ENCODE measurements at places on chromosomes 1 and 21.

- no peak for DNase-seq
These were observed 6.7 kb upstream of the TIE1 start for GRCh38 chr1:43293896-43294760.

DNA sequence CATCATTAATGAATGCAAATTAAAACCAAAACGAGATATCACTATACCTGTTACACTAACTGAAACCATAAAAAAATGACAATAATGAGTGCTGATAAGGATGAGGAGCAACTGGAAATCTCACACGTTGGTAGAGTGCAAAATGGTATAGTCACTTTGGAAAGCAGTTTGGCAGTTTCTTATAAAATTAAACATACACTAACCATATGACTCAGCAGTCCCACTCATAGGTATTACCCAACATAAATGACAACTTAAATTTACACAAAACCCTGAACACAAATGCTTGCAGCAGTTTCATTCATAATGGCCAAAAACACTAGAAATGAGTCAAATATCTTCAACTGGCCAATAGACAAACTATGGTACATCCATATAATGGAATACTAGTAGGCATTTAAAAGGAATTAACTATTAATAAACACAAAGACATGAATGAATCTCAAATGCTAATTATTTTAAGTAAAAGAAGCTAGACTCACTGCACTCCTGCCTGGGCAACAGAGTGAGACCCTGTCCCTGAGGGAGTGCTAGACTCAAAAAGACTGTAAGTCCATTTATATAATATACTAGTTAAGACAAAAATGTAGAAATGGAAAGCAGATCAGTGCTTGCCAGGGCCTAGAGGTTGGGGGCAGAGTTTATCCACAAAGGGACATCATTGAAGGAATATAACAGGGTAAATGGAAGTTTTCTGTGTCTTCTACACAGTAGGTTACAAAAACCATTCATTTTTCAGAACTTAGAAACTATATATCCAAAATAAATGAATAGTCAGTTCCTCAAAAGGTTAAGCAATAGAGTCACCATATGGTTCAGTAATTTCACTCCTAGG is 77.4 kb downstream of the EIF4G3 start:
- no peak for DNase-seq

GRCh38 chr1:91745640-91746373 is 140.1 kb downstream of the TGFBR3 start:
- DNase-seq = no peak

GRCh38 chr1:22915816-22916470 is 56.7 kb downstream of the LACTBL1 start:
- DNase-seq = no peak

DNA sequence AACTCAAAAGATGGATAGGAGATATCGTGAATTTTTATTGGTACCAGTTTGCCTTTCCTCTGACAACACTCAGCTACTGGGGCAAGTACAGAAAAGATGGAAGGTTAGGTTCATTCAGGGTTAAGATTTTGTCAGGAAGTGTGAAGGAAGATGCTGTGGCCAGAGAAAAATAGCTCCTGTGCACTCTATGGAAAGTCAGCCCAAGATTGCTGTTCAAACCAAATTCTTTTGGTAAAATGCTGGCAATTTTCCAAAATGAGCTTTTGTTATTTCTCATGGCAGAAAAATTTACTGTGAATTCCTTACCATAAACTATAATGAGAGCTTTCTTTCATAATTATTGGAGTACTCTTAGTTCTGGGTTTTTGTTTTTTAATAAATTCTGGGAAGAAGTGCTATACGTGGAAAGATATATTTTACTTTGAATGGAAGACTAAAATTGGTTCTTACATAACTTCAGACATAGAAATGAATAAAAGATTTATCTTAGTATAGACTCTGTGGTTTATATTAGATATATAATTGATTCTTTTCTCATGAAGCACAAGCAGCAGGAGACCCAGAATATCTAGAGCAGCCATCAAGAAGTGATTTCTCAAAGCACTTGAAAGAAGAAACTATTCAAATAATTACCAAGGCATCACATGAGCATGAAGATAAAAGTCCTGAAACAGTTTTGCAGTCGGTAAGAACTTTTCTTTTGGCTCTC is 112.2 kb downstream of the USP25 start:
- no peak for DNase-seq

- DNase-seq = no peak
These were observed 7.7 kb downstream of the EPHX1 start for GRCh38 chr1:225817611-225818061.

GRCh38 chr1:167200272-167200671 is 20.4 kb upstream of the POU2F1 start:
- no peak for DNase-seq

DNA sequence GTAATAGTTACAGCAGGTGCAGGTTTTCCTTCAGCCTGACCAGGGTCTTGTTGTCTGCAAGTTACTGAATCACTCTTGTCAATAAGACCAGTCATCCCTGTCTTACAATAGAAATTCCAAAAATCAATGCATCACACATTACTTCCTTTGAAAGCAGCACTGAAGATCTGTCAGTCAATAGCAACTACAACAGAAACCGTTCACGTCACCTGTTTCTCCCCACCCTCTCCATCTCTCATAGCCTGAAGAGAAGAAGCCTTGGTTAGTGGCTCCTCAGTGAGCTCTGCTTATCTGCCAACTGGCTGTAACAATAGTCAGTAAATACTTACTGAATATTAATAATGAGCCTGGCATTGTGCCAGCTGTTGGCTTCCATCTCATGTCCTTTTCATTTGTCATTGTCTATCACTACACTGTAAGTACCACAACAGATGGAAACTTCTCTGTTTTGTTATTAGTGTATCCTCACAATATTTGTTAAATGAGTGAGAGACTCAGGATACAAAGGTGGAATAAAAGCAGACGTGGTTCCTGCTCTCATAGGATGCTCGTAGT is 195.2 kb downstream of the S1PR1 start:
- no peak for DNase-seq

DNA sequence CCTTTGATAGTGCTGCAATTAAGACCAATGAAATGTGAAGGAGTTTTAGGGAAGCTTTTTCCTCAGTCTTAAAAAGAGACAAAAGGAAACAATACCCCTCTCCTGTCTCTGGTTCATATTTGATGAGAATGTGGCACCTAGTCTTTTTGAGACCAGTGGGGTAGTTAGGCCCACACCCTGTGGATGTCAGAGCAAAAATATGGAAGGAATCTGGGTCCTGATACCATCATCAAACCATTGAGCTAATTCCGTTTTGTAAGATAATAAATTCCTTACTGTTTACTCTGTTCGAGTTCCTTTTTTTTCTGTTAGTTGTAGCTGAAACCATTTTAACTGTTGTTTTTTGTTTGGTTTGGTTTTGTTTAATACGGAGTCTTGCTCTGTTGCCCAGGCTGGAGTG is 33.3 kb downstream of the PTPRC start:
- no peak for DNase-seq

- no peak for DNase-seq
These were observed 61.6 kb upstream of the IPO9 start for GRCh38 chr1:201767339-201767738.

- no peak for DNase-seq
These were observed 187.5 kb downstream of the DHRS3 start for GRCh38 chr1:12430525-12430924.

GRCh38 chr1:201511941-201512539 is 5.1 kb upstream of the CSRP1 start:
- DNase-seq = no peak

- DNase-seq = no peak
These were observed 59.7 kb upstream of the TIAM1 start for GRCh38 chr21:31403596-31404333.

DNA sequence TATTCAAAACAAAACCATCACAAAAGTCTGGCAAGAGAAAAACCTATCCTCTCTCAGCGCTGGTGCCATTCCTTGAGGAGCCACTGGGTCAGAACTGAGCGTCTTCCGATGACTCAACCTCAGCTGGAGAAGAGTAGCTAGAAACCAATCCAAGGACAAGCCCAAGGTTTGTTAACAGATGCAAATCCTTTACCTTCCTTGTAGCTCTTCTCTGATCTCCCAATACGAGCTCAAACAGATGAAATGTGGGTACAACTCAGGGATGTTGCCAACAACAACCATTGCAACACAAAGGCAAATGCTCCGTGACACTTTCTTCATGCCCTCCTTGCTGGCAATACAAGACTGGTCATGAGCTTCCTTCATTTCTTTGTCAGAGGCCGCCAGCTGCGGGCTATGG is 337.1 kb downstream of the SIPA1L2 start:
- DNase-seq = no peak

DNA sequence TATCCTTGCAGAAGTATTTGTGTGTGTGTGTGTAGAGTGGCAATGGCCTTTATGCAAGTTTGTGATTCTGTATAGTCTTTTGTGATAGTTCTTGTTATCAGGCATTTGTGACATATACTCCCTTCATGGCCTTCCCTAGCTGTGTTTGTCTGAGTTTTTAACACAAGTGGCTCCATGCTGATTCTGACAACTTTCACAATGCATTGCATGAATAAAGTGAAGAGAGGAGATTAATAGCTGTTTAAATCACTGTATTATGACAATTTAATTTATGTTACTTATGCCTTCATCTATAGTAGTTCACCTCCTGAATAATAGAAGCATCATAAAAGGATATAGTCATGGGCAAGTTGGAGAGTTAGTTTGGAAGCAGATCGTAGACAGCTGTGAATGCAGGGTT is 17.2 kb upstream of the MCOLN3 start:
- no peak for DNase-seq

DNA sequence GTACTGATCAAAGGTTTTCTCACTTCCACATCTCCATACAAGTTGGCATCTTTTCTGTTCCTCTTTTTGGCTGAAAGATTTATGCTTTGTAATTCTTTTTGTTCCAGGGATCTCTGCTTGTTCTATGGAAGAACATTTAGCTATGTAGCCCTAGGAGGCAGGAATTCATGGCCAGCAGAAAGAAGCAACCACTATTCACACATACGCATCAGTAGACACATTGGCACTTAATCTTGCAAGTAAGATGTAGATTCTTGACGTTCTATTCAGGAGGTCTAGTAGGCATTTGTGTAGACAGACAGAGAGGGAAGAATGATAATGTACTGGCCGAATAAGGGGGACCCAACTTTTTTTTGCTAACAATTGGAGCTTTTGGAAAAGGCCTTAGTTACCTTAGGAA is 336.0 kb downstream of the NUF2 start:
- no peak for DNase-seq

GRCh38 chr1:229641306-229641705 is 15.3 kb downstream of the URB2 start:
- DNase-seq = no peak

DNA sequence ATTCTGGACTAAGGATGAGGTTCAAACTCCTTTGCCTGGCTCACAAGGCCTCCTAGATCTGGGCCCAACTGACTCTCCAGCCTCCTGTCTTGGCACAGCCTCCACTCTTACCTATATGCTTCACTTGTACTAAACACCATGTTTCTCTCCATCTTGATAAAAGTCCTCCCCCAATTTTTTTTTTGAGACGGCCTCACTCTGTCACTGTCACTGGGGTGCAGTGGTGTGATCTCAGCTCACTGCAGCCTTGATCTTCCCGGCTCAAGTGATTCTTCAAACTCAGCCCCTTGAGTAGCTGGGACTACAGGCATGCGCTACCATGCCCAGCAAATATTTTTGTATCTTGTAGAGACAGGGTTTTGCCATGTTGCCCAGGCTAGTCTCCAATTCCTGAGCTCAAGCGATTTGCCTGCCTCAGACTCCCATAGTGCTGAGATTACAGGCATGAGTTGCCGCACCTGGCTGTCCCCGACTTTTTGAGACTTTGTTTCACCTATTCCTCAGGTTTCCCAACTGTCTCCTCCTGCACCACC is 39.7 kb downstream of the CD34 start:
- DNase-seq = no peak

DNA sequence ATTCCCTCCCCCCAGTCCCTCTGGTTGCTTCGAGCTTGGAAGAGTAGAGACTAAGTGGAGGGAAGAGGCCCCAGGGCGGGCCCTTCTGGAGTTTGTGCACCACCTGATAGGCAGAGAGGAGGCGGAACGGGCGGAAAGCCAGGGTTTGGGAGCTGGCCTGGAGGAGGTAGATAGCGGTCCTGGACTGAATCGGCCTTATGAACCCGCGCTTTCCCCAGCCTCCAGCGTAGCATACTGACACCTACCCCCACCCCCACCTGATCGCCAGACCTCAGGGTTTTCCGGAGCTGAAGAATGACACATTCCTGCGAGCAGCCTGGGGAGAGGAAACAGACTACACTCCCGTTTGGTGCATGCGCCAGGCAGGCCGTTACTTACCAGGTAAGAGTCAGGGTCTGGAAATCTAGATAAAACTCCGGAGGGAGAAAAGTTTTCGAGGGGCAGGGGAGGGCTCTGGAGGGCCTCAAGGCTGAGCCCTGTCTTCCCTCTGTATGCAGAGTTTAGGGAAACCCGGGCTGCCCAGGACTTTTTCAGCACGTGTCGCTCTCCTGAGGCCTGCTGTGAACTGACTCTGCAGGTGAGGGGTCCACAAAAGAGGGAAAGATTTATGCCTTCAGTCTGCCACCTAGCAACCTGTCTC is 705 bp downstream of the UROD start:
- DNase-seq = no peak

DNA sequence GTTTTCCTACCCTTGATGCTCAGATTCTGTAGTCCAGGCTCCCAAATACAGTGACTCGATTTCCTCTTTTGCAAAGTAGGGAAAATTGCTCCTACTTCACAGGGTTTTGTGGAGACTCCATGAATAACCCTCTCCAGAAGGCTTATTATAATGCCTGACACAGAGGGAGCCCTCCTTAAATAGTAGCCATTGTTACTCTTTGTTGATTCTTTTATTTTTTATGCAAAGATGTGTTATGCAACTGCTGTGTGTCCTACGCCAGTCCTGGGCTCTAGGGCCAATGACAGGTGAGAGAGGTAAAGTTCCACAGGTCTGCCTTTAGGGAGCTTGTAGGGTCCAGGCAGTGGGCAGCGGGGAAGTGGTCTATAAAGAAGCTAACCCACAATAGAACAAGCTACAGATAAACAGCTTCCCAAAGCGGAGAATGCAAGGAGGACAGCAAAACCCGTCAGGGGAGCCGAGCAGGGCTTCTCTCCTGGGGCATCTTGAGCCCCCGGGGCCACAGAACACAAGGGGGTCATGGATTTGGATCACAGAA is 1.5 kb downstream of the AADACL3 start:
- no peak for DNase-seq

GRCh38 chr1:174289644-174290310 is 130.5 kb downstream of the RABGAP1L start:
- DNase-seq = no peak

- no peak for DNase-seq
These were observed 54.1 kb downstream of the LUZP1 start for GRCh38 chr1:23114424-23115079.

- DNase-seq = no peak
These were observed 522.5 kb downstream of the SMYD3 start for GRCh38 chr1:245984390-245985155.

- DNase-seq = no peak
These were observed 17.2 kb upstream of the SPEN start for GRCh38 chr1:15830258-15830657.

DNA sequence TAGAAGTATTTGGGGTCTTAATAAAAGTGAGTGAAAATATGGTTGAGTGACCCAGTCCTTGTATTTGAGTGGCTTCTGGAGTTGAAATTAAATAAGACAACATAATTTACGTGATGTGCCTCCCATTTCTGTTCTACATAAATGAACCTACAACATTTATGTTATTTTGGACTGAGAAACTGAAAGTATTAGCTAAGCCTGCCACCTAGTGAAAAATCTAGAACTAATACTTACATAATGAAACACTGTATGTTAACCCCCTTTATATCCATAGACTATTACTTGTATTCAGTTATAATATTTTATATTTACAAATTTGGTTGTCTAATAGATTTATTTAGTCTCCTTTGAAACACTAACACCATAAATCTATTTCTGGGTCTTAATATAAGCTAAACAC is 298.9 kb downstream of the KCNT2 start:
- DNase-seq = no peak

Measured in activated naive CD4-positive, alpha-beta T cell (primary cell).